ENCODE measurements at places on chromosomes 11 and 22.

- DNase-seq, result no peak
Measured at GRCh38 chr11:110059706-110060463, 33.3 kb upstream of the ZC3H12C start.

DNA sequence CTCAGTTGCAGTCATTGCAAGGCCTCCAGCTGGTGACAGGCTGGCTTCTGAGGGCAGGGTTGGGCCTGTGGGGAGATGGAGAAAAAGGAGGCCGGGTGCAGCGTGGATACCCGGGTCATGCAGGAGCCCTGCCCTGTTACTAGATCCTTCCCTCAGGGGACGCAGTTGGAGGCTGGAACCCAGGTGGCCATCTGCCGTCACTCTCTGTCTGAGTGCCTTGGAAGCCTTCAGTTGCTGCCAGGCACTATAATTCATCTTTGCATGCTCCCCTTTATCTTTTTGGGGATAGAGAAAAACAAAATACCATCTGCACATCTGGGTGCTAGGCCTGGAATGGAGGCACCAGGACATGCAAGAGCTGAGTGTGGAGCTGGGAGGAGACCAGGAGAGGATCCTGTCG, 82.7 kb downstream of the TP53I11 start:
- DNase-seq, result no peak

DNA sequence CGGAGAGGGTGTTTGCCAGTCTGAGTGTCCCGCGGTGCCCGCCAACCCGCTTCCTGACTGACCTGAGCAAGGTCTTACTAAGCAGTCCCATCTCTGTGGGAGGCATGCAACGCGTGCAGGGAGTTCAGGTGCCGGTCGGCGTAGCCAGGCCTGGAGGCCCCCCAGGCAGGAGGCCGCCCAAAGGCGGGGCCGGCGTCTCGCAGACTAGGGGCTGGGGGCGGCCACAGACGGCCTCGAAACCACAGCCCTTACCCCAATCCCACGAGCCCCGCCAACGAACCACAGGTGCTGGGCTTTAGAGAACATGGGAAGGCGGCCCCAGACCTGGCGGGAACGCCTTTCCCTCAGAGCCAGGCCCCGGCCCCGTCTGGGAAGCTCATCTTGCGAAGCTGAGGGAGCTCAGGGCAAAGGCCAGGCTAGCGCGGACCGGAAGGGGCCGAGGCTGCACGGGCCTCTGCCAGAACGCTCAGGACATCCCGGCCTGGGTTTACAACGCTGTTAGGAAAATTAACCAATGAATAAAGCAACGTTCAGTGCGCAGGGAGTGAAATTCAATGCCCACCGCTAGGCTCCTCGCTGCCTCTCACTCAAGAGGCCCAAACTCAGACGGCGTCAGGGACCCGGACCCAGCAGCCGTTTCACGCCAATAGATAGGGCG, 2.1 kb upstream of the MTFP1 start:
- no peak for DNase-seq

GRCh38 chr11:84022695-84023094, 736.5 kb upstream of the CCDC90B start:
- no peak for DNase-seq

DNA sequence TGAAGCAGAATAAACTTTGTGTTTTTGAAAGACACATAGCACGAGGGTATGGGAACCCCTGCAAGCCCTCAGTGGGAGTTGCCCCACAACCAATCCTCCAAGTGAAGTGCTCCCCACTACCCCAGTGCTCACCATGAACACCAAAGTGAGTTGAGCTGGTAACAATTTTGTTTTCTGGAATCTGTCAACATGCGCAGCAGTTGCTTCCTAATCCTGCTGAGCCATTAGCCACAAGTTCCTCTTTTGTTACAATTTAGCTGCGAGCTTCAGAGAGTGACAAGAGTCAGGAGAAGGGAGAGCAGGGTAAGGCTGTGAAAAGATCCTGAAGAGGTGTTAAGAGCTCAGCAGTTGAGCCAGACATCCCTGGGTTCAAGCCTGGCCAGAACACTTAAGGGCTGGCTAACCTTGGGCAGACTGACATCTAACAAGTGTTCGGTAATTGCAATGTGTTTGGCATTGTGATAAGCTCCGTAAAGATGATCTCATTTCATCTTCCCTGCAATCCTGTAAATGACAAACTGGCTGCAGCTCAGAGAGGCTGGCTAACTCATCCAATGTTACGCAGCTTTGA, 24.1 kb upstream of the ASPHD2 start:
- no peak for DNase-seq

- no peak for DNase-seq
Measured at GRCh38 chr11:6882751-6883150, 6.3 kb downstream of the OR10A4 start.

GRCh38 chr11:19537803-19538453, 174.7 kb upstream of the NAV2 start:
- no peak for DNase-seq

- DNase-seq, result no peak
Measured at GRCh38 chr11:36558571-36559413, 9.0 kb upstream of the RAG1 start.

DNA sequence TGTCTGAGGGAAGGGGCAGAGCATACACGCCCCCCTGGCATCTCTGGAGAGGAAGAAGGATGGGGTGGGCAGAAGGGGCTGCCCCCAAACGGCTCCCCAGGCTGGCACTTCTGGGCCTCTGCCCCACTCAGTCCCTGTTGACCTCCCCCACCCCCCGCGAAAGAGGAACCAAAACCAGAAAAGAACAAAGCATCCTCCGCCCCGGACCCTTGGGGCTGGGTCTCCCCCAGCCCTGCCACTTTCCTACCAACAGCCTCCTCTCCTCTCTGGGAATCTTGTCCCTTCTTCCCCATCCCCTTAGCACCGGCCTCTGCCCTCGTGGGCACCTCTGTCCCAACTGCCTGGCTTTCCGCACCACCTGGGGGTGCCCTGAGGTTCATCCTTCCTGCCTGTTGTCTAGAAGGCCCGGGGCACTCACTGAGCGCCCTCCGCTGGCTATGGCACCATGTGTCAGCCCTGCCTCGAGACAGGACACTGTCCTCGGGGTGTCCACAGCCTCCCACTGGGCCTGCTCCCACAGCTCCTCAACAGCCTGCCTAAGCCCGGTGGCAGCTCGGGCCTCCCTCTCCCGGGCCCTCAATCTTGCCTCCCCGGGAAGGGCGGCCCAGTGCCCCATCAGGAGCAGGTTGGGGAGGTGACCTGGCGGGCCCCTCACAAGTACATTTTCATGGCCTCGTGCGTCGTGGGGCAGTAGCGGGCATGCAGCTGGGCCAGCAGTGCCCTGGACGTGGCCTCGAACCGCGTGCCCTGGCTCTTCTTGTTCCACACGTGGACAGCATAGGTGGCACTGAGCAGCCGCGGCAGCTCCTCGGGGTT, 28.2 kb downstream of the A4GALT start:
- DNase-seq, result no peak

DNA sequence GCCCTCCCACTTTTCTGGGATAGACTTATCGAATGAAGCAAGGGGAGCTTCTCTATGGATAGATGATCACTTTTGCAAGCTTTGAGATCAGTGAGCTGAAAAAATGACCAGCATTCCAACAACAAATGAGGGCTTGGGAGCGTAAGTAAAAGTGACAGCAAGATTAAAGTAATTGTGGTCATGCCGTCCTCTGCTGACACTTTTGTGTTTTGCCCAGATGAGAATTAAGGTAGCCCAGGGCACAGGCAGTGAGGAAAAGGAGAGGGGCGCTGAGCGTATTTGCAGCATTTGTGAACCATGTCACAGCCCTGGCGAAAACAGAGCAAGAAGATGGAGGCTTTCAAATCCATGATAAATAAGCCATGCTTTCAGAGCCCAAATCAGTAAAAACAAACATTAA, 24.6 kb upstream of the TMA7B start:
- no peak for DNase-seq

GRCh38 chr22:25673713-25674112, 68.3 kb upstream of the MYO18B start:
- no peak for DNase-seq

GRCh38 chr11:44790211-44790610, 63.4 kb downstream of the TSPAN18 start:
- DNase-seq, result no peak

DNA sequence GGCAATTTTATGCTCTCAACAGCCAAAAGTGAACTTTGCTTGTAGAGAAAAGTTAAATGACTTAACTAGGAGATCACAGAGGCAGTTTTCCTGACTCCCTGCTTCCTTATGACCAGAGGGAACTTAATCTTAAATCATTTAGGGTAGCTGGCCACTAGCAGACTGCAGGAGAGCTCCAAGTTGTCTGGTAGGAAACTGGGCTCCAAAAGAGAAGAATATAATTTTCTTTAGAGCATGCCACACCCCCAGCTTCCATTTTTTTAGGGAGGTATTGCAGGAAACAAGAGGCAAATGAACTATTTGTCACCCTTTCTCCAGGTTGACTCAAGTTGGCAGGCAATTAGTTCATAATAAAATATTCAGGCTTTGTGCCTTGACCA, 2.6 kb downstream of the METTL15 start:
- no peak for DNase-seq

- no peak for DNase-seq
Measured at GRCh38 chr11:75303544-75304224, 47.8 kb downstream of the ARRB1 start.

- no peak for DNase-seq
Measured at GRCh38 chr22:45129703-45130524, 33.8 kb upstream of the NUP50 start.

- DNase-seq, result peak; percentile 16
Measured at GRCh38 chr22:37401401-37402183, 25.7 kb downstream of the ELFN2 start.

- no peak for DNase-seq
Measured at GRCh38 chr22:21824445-21824912, 43.0 kb downstream of the MAPK1 start.

GRCh38 chr11:83571302-83571701, 285.1 kb upstream of the CCDC90B start:
- DNase-seq, result peak; percentile 27

DNA sequence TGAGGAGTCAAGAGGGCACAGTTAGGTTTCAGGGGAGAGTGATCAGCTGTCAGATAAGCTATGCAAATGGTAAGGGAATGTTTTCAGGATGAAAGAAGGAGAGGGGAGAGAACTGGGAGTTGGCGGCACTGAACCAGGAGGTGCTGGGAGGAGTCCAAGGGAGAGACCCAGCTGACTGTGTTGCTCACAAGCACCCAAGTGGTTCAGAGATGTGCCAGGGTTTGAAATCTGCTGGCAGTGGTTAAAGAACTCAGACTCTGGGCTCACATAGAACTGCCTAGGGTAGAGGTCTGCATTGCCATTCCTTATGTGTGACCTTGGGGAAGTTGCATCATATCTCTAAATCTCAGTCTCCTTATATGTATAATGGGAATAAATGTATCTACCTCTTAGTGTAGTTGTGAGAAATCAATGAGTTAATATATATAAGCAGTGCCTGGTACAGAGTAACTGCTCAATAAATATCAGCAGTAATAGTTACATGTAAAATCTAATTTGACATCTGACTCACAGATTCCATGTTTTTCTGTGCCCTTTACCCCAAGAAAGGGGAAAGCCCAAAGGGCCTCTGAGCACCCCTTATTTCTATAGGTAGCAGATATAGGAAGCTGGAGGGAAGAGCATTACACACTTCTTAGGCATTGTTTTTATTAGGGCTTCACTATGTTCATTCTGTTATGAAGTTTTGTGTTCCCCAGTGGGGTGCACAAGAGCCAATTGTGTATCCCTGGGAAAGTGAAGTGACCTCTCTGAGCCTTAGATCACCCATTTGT, 66.9 kb upstream of the SESN3 start:
- DNase-seq, result no peak

GRCh38 chr22:17911887-17912286, 112.5 kb downstream of the MICAL3 start:
- DNase-seq, result no peak

DNA sequence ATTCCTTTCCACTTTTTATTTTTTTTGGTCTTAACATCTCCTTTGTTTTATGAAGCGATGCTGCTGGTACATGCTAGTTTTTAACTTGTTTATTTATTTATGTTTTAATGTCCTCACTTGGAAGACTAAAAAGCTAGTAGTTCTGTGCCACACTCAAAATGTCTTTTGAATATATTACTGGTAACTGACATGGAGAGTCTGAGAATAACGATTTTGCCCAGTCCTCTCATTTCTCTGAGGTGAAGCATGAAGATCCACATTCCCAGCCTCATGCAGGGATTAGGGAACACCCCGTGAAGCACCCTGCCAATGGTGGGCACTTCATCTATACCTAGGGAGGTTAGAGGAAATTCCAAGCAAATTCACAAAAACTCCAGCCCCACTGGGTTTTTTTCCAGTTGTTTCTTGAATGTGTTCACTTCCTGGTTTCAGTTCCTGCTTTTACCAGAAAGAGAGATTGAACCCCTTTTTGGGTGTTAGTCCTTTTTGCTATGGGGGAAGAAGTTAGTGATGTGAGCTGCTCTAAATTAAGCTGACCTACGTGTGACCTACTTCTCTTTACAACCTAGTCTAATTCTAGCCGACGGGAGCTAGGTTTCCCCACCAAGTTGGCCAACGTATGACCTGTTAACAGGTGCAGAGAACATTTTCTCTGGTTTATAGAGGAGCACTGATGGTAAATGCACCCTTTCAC, 106.1 kb downstream of the SLC1A2 start:
- DNase-seq, result no peak

DNA sequence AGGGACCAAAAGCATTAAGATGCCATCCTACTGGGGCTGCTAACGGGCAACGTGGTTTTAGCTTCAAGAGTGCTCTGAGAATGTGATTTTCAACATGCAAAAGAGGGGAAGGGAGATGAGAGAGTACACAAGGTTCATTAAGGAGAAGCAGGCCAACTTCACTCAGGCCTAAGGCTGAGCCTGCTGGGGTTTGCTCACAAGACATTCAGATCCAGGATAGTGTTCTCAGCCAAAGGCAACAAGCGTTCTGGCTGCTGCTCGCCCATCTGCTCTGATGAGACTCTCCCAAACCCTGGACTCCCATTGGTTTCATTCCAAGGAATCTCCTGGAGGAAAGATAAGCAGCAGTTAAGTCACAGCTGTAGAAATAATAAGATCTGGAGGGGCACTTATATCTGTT, 23.6 kb upstream of the UPB1 start:
- DNase-seq, result no peak

- no peak for DNase-seq
Measured at GRCh38 chr11:45896422-45896984, 10.6 kb downstream of the FREY1 start.

- DNase-seq, result no peak
Measured at GRCh38 chr11:120969993-120970392, 53.9 kb upstream of the TBCEL start.

DNA sequence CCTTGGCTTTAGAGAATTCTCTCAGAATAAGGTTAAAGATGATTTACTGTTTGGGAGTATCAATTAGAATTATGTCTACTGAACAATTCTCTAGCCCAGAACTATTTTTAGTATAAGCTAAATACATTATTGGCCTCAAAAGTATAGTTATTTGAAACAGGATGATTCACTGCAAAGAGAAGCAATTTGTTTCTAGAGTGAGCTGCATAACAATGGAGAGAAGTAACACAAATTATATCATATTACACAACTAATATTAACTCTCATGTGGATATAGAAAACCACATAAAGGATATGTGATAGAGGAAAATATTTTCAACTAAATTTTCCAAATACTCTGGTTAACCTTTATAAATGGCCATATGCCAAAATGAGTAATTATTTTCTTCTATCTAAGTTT, 24.9 kb downstream of the PGM2L1 start:
- no peak for DNase-seq

GRCh38 chr22:48496226-48496845, 1331.3 kb downstream of the BRD1 start:
- DNase-seq, result no peak

GRCh38 chr11:114244726-114245394, 51.3 kb upstream of the NNMT start:
- no peak for DNase-seq

- DNase-seq, result no peak
Measured at GRCh38 chr11:61571337-61571736, 9.5 kb downstream of the SYT7 start.

All from fibroblast of skin of left quadriceps (primary cell).